ENCODE measurements at places on chromosomes 7 and 10.

- DNase-seq: no peak
Observed at GRCh38 chr7:131909151-131909768, 352.8 kb upstream of the PODXL start.

DNA sequence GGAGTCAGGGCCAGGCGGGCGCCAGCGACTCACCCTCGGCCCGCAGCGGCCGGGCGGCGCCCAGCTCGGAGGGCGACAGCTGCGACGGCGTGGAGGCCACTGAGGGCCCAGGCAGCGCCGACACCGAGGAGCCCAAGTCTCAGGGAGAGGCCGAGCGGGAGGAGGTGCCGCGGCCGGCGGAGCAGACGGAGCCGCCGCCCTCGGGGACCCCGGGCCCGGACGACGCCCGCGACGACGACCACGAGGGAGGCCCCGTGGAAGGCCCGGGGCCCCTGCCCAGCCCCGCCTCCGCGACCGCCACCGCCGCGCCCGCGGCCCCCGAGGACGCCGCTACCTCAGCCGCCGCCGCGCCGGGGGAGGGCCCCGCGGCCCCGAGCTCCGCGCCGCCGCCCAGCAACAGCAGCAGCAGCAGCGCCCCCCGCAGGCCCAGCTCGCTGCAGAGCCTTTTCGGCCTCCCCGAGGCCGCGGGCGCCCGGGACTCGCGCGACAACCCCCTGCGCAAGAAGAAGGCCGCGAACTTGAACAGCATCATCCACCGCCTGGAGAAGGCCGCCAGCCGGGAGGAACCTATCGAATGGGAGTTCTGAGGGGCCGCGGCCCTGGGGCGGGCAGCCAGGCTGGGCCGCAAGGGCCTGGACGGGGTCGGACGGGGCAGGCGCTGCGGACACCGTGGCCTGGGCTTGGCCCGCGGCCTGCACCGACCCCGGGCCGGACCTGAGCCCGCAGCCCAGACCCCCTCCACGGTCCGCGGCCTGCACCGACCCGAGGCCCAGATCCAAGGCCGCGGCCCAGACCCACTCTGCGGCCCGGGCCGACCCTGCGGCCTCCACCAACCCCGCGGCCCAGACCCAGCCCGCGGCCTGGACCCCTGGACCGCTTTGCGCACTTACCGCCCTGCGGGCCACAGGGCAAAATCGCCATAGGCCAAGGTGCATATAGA, 37.9 kb upstream of the SH2B2 start:
- DNase-seq: no peak

DNA sequence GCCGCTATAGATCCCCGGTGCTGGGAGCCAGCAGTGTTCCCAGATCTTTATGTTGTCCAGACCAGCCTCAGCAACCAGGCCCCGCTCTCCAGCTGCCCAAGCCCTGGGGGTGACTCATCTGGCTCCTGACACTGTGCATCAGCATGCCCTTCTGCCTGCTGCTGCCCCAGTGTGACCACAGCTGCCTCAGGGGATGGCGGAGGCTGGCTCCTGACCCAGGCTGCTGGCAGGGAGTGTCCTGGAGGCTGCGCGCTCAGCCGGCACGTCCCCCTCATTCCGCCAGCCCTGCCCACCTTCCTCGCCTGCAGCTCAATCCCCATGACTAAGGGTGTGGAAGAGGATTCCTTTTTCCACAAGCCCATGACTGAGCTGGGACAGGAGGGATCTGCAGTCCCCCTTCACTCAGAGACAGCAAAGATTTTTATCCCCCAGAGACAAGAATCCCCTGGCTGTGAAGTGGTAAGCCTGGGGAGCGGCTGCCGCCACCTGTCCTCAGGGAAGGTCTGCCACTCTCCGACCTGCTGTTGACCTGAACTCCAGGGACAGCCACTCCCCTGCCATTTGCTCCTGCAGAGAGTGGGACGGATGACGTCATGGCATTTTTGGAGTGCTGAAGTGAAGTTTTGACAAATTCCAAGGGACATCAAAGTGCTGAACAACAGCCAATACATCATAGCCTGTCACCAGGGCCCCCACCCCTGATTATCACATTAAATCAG, 182.8 kb upstream of the BMPER start:
- DNase-seq: no peak

- DNase-seq: no peak
Observed at GRCh38 chr7:1708596-1709251, 38.6 kb downstream of the ELFN1 start.

DNA sequence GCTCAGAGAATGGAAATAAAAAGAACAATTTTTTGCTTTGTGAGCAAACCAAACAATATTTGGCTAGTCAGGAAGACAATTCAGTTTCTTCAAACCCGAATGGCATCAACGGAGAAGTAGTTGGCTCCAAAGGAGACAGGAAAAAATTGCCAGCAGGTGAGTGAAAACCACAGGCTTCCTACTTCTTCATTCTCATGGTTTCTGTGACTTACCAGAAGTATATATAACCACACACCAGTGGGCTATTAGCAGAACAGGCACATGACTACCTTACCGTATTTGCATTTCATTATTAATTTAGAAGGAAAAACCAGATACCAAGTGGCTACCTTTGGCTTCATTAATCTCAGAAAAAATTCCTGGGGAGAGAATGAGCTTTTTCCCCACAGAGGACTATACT, 8.8 kb downstream of the TDRD1 start:
- no peak for DNase-seq

DNA sequence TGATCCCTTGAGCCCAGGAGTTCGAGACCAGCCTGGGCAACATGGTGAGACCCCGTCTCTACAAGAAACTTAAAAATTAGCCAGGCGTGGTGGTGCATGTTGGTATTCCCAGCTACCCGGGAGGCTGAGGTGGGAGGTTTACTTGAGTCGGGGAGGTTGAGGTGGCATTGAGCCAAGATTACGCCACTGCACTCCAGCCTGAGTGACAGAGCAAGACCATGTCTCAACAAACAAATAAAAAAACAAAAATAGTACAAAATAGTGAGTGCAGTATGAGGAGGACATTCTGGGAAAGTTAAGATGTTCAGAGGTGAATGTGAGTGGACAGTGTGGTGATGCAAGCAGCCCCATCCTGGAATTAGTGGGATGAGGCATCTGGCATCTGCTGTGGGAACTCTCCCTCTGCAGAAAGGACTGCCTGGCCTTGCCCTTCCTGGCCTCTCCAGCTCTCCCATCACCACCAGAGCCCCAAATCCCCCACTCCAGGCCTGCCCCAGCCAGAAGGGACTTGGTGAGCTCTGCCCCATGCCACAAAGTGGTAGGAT, 96.6 kb upstream of the PARD3 start:
- no peak for DNase-seq

DNA sequence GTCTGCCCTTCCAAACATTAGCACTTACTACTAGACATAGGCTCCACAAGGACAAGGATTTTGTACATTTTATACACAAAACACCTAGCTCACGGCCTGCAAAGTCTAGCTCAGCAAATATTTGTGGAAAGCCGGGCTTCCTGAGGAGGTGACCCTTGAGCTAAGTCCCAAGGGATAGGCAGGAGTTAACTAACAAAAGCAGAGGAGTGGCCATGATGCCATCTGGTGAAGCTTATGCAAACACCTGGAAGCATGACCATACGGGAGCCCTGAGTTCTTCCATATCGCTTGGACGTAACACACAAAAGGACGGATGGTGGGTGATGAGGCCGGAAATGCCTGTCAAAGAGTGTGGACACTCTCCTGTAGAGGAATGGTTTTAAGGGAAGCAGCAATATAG, 25.9 kb upstream of the YAE1 start:
- no peak for DNase-seq

- DNase-seq: no peak
Observed at GRCh38 chr10:76778914-76779795, 858.5 kb downstream of the KCNMA1 start.

GRCh38 chr7:133003052-133003910, 78.6 kb downstream of the CHCHD3 start:
- no peak for DNase-seq

- DNase-seq: no peak
Observed at GRCh38 chr7:39948375-39948955, 1.6 kb upstream of the CDK13 start.

DNA sequence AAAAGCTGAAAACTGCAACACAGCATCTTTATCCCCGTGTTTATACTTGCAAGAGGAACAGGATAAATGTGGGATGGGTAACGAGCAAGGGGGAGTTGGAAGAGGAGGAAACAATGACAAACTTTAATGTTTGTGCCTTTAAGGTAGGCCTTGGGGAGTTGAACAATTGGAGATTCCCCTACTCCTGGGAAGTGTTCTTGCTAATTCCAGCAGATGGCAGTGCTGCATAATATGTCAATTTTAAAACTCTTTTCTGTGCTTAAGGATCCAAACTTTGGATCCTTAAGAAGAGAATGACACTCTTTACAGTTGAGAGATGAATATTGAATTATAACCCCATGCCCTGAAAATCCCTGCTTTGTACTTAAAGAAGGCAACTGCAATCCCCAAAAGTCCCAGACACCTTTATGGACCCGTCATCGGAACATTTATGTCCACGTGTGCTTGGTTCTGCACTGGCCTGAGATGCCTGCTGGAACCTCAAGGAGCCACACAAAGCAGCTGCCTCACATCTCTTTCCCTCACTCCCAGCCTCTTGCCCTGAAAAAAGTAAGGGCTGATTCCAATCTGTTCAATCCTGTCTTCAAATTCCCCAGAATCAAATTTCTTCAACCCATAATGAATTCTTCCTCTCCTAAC, 12.0 kb downstream of the IFIT5 start:
- DNase-seq: peak; percentile 20

GRCh38 chr7:116230191-116231005, 20.1 kb downstream of the TES start:
- no peak for DNase-seq

DNA sequence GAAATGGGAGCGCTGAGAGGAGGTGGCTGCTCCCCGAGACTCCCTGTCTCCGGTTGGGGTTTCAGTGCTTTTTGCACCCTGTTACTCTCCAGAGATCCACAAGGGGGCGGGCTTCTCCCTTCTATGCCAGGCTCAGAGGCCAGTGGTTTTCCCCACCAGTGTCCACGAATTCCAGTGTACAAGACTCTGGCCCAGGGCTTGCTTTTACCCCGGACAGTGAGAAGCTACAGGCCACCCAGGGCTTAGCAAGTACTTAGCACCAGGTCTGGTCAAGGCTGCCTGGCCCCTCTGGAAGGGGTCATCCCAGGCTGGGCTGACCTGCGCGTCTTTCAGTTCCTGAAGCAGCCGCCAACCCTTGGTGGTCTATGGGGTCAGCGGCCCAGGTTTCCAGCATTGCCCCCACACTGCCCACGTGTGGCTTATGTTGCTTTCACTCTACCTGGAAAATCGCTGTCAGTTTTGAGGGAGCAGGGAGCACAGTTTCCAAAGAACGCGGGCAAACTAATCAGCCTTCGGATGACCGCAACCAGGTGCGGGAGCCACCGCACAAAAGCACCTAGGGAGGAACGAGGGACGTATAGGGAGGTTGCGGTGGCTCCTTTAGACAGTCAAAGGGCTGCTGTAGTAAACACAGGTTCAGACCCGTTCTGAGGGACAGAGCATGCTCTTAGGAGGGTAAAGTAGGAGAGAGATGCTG, 6.8 kb downstream of the CYP26A1 start:
- DNase-seq: peak; percentile 48

DNA sequence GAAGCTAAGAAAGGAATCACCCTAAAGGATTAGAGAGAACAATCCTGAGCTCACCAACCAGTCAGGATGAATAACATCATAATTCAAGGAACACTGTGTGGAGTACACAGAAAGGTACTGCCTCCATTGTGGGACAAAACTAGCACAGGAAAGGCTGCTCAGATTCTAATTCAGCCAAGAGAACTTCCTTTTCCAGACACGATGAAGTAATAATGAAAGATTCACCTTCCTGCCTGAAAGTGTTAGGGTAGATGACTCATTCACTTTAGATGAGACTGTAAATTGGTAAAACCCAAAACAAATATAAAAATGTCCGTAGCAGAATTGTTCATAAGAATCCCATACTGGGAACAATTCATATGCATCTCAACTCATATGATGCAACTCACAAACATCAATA, 167.2 kb downstream of the CDC14C start:
- peak; percentile 24 for DNase-seq

DNA sequence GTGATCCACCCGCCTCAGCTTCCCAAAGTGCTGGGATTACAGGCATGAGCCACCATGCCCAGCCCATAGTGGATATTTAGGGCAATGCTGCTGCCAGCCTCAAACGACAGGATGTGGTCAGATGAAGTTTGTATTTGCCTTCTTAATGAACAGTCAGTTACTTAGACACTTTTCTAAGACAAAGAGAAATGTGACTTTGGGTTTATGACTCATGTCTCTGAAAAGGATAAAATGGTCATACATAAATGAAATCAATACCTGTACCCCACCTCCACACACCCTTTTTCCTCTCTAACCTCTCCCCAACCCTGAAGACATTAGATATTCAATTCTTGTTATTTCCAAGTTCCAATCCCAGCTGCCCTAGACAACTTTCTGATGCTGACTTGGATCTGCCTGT, 109.3 kb upstream of the INSIG1 start:
- DNase-seq: peak; percentile 37

DNA sequence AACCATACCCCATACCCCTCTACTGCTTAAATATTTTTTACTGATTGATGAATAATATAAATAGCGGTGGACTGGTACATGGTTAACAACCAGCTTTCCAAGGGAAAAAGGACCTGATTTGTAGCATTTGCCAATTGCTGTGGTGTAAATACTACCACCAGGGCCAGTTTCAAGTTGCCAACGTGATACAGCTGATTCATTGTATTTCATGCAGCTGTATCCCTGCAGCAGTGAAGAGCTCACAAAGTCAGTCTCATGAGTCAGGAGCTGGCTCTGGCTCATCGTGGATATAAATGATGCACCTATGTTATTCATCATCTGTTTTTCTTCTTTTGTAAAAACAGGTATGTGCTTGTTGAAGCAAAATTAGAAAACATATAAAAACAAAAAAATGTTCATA, 15.2 kb downstream of the CALML5 start:
- DNase-seq: no peak

DNA sequence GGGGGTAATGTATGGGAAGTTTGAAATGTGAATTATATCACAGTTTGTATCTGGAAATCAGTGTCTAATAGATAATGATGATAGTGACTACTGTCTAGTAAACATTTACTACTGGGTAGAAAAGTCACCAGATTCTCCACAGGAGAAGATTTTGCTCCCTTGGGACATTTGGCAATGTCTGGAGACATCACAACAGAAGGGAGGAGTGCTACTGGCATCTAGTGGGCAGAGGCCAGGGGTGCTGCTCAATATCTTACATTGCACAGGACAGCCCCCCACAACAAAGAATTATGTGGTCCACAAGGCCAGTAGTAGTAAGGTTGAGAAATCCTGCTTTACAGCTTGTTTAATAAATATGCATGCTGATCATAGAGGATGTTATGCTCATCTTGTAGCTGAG, 92.3 kb upstream of the PRPS1L1 start:
- DNase-seq: no peak

DNA sequence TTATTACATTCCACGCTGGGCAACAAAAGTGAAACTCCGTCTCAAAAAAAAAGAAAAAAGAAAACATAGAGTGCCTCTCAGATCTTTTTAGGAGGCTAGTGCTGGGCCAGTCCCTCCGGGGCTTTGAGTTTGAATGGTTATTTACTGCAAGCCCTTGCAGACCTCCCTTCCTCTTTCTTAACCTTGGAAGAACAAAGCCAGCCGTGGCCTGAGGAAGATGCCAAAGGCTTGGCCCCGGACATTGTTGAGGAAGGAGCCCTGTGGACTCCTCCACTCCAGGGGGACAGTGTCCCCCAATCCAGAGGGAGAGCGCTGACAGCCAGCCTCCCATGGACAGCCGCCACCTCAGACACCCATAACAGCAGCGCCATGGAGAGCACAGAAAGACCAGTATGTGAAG, 5.0 kb downstream of the TSPAN33 start:
- no peak for DNase-seq

Data from activated CD4-positive, alpha-beta T cell treated with anti-CD3 and anti-CD28 coated beads, Interleukin-2, amount 50 U/mL, for 16 hours (primary cell).